Muscle of leg (tissue), 16 donors: ENCODE measurements at places on chromosomes 16 and 17. TPM values are rescaled to one million over a fixed set of nuclear protein-coding genes. Genes with fewer than 3 reads are reported as not detected.
A peak's percentile ranks its signal among the peaks of the same experiment; 100 is the strongest.

GRCh38 chr16:74813109-74813641 is 38.6 kb upstream of the FA2H start:
- DNase-seq, result peak; percentile 60

- no peak for DNase-seq
Measured at GRCh38 chr16:4814046-4814445, 11.6 kb upstream of the ROGDI start.

Gene IL17C
- total RNA-seq, result not detected

DNA sequence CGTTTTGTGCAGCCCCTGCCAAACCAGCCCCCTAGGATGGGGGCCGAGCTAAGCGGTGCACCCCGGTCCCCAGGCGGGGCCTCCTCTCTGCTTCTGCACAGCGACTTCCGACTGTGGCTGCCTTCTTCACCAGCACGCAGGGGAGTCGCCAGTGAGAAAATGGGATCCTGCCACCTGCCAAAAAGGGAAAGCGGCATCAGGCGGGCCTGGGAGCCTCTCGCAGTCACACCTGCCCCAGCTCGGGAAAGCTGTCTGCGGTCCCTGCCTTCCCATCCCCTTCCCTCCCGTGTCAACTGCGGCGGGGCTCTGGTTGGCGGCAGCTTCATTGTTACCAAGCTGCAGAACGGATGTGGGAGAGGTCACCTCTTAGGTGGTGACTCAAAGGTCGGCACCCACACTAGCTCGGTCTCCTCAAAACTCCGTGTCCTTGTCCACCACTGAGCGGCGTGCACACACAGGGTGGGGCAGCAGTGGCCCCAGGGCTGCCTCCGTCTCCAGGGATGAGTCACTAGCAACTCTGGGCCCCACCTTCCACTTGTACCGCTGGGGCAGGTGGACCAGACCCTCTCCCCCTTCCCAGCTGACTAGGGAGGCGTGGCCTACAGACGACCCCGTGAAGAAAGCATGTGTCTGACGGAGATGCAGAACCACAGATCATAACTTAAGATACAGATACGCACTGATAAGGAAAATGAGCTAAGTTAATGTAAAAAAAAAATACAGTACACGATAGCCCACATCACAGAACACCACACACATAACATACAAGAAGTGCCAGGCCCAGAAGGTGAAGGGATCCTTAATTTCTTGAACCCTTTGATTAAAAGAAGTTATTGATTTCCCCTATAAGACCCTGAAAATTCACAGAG is 1.5 kb upstream of the PCYT2 start:
- DNase-seq, result no peak

Gene EPOP
- 0.31 TPM for total RNA-seq

GRCh38 chr16:71625113-71625850 is 702 bp upstream of the MARVELD3 start:
- no peak for DNase-seq

DNA sequence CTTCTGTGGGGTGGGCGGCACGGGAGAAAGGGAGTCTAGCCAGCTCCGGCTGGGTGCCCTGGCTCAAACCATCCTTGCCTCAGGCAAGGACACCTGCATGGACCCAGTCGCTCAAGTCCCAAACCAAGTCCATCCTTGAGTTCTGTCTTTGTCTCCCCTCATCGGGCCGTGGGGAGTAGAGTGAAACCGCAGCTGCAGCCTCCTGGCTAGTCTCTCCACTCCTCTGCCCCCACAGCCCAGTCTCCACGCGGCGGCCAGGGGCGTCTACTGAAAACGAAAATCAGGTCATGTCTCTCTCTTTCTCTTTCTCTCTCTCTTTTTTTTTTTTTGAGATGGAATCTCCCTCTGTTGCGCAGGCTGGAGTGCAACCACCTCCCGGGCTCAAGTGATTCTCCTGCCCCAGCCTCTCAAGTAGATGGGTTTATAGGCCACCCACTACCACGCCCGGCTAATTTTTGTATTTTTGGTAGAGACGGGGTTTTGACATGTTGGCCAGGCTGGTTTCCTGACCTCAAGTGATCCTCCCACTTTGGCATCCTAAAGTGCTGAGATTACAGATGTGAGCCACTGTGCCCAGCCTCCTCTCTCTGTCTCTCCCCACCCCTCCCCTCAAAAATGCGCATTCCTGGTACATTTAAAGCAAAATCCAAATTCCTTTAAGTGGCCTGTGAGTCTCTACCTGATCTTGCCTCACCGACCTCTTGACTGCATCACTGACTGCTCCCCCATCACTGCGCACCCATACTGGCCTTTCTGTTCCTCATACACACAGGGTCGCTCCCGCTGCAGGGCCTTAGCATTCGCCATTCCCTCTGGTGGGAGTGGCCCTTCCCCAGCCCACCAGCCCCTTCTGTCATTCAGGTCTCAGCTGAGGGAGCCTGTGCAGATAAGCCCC is 17.7 kb upstream of the RMI2 start:
- DNase-seq, result no peak

Gene CCDC200
- total RNA-seq, result not detected

DNA sequence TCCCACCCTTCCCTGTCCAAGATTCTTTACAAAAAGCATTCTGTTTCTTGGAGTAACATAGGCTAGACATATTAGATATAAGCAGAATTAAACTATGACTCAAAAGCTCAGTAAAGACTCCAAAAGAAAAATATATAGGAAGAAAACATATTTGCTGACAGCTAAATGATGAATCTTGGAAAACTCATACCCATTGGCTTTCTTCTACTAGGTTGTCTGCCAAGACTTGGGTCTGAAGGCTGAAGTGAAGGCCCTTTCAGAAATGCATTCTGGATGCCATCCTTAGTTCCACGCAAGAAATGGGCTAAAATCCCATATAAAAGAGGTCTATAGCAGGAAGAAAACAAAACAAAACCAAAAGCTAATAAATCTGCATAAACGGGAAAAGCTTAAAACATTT is 15.1 kb downstream of the CEP20 start:
- DNase-seq, result peak; percentile 79

- peak; percentile 86 for DNase-seq
Measured at GRCh38 chr17:35969558-35970380, 11.5 kb downstream of the CCL16 start.

- no peak for DNase-seq
Measured at GRCh38 chr16:84759906-84760305, 59.9 kb upstream of the CRISPLD2 start.

DNA sequence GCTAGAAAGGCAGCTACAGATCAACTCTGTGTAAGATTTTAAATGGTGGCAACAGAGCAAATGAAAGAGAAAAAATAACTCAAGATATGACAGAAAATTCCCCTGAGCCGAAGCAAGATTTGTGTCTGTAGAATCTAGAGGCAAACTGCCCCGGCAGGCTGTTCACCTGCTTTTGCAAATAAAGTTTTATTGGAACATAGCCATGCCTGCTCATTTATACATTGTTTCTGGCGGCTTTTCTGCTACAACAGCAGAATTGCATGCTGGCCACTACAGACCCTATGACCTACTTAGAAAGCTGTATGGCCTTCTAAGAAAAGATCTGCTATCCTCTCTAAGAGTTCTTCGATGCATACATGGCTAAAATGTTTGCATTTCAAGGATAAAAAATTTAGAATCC is 119.5 kb downstream of the SALL1 start:
- no peak for DNase-seq

DNA sequence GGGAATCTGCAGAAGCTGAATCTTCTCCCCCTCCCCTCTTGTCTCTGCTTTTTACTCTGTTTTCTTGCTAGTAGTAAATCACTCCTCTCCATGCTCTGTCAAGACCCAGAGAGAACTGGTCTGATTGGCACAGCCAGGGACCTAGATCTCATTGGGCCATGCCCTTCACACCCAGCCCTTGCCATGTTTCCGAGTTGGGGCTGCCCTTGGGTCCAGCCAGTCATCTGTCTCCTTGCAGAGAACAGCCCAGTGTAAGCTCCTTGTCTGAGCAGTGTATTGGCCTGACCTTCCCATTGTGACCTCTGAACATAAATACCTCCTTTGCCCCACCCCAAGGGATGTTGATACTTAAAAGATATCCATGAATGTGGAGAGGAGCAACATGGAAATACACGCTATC is 3.9 kb downstream of the MMP15 start:
- no peak for DNase-seq

GRCh38 chr16:13957197-13958078 is 37.5 kb downstream of the ERCC4 start:
- peak; percentile 85 for DNase-seq

GRCh38 chr17:4594931-4595684 is 10.8 kb downstream of the SMTNL2 start:
- DNase-seq, result no peak

- no peak for DNase-seq
Measured at GRCh38 chr17:6695051-6695450, 18.1 kb downstream of the SLC13A5 start.

Gene CLDN6
- 0.09 TPM for total RNA-seq

DNA sequence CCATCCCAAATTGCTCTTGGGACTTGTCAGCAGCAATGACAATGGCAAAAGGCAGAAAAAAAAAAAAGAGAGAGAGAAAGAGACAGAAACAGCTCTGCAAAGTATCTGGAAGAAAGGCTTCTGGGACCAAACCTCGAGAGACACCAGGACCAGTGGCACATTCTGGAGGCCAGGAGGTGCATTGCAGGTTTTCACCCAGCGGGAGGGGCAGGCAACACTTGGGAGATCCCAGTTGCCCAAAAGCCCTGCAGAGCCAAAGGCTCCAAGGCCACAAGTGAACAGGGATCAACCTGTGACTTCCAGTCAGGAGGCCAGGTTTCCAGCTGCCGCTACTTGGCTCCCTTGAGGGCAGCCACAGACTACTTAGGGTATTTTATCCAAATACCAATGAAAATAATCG is 110.8 kb upstream of the CDH5 start:
- DNase-seq, result no peak

- DNase-seq, result no peak
Measured at GRCh38 chr16:87764600-87765472, 950 bp downstream of the KLHDC4 start.

Gene LHX1
- total RNA-seq, result not detected

- DNase-seq, result peak; percentile 75
Measured at GRCh38 chr16:57316390-57317017, 32.0 kb upstream of the PLLP start.

Gene TNK1
- total RNA-seq, result 0.31 TPM

Gene WDR90
- 12.3 TPM for total RNA-seq

- DNase-seq, result no peak
Measured at GRCh38 chr16:2205967-2206313, 686 bp downstream of the MLST8 start.

- no peak for DNase-seq
Measured at GRCh38 chr17:30942308-30943079, 20.7 kb downstream of the ADAP2 start.

DNA sequence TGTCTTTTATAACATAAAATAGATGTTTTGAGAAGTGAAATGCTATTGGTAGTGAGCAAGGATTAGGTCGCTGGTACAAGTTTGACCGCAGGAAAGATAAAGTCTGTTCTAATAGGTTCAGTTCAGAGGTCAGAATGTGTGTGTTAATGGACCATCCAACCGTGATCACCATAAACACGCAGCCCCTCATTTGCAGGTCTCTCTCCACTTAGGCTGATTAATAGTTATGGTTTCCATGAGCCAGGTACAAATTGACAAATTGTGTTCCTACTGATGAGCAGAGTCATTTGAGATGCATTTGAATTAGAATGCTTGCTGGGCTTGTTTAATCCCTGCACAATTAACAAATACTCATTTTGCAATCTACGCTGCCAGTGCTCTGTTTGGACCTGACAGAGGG is 318.1 kb upstream of the GOT2 start:
- DNase-seq, result no peak

Gene HP
- 0.13 TPM for total RNA-seq

DNA sequence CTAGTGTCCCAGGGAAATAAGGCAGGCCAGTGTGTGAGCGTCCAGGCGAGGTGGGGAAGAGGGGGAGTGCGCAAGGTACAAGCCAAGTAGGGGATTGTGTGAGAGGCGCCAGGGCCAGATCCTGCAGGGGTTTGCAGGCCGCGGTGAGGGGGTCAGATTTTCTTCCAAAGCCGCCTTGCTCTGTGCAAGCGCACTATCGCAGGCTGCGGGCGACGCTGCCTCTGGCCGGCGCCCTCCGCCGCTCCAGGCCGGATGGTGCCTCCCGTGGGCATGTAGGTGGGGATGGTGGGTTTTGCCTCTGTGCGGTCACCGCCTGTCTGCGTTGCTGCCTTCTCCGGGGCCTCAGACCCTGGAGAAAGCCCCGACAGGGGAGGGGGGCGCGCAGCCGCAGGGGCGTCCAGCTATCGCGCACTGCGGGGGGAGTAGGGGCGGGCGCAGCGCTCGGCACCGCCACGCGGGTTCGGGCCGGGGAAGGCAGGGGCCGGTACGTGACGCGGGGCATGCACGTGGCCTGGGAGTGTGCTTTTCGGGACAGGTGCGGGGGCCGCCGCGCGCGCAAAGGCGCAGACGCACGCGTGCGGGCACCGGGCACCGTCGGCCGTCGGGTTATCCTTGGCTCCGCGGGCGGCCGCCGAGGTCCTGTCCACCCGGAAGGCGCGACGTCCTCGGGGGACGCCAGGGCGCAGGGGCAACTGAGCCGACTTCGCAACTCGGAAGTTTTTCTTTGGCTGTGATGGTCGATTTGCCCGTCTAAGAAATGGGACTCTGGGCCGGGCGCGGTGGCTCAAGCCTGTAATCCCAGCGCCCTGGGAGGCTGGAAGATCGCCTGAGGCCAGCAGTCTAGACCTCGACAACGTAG is 1.1 kb upstream of the HAPSTR1 start:
- peak; percentile 53 for DNase-seq

Gene FNDC8
- total RNA-seq, result not detected

GRCh38 chr16:85762970-85763369 is 12.1 kb upstream of the C16orf74 start:
- no peak for DNase-seq

DNA sequence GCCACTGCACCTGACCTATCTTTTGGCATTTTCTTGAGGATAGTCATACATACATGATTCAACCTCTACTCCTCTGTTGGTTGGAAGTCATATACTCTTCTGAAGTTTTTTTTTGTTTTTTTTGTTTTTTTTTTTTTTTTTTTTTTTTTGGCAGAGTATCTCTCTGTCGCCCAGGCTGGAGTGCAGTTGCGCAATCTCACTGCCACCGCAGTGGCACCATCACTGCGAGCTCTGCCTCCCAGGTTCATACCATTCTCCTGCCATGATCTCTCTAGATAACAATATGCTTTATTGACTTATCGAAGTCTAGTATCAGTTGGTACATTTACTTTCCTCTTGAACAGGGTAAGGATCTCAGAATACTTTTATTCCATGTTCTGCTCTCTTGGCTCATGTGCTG is 224.2 kb upstream of the WSCD1 start:
- no peak for DNase-seq

DNA sequence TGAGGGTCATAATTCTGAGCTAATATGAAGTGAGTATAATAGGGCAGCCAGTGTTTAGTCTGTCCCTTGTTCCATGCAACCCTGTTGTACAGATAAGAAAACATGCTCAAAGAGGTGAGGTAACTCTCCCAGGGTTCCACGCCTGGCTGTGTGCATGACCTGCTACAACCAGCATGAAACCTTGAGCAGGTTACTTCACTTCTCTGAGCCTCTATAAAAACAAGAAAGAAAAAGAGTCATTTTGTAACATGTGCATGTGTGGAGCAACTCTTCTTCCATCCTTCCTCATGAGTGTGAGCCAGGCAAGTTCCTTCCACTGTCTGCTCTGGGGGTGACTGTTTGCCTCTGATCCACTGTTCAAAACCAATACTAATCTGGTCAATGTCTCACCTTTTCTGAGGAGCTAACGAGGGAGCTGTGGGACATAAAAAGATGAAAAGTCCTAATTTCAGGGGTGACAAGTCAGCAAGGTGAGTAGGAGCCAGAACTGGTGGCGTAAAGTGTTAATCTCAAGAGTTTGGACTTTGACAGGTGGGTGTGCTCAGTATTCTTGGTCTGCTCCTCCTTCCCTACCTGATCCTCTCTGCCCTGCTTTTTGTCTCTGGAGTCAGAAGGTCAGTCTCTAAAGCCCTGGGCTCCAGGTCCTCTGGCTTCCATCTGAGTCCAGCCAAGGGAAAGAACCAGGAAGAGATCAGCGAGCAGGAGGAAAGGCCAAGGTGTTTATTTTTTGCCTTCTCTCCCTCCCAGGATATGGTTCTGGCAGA is 21.5 kb downstream of the GFOD2 start:
- no peak for DNase-seq
